ENCODE measurements at places on chromosomes 1 and 21.

GRCh38 chr1:18111605-18112297 lies 4.2 kb downstream of the IGSF21 start:
- no peak for DNase-seq

GRCh38 chr1:6546326-6546725 lies 8.0 kb downstream of the NOL9 start:
- no peak for DNase-seq

DNA sequence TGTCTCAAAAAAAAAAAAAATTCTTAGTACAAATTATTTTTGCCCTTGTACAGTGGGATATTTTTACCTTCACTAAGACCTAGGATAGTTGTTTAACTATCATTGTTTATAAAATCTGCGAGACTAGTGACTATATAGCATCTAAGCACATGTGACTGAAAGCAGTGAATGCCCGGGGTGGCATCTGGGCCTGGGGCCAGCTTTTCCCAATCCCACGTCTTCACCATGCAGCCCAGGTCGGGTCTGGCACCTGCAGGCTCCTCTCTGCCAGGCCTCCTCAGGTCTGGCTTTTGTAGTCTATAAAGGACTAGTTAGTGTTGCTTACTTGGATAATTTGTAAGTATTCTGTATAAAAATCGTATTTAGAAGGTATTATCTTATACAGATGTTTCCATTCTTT lies 40.8 kb downstream of the CBS start:
- no peak for DNase-seq

DNA sequence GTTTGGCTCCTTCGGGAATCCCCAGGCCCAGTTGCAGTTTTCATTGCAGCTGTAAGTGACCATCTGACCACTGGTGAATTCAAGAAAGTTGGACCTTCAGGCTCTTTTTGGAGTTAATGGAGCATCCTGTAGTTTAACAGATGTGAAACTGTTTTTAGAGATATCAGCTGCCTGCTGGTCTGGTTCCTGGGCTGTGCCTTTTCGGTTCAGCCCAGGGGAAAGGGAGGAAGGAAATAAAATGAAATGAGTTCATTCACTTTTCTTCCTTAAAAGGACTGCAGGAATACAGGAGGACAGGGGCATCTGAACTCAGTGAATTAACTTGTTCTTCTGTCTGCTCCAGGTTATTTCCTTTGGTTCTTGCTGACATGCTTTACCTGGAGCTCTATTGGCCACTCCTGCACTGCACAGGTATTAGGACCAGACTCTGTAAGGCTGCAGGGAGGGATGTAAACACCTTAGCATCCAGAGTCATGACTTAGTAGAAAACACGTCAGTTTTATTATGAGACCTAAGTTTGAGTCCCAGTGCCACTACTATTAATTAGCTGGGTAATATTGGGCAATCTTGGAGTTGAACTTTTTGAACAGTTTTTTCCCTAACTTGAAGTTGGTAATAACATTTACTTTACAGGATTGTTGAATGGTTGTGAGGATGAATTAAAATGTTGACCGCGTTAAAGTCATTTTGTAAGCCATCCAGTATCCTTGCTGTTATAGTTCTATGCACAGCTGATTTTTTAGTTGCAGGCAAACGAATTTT lies 83.6 kb downstream of the LRRC8D start:
- DNase-seq, result no peak

DNA sequence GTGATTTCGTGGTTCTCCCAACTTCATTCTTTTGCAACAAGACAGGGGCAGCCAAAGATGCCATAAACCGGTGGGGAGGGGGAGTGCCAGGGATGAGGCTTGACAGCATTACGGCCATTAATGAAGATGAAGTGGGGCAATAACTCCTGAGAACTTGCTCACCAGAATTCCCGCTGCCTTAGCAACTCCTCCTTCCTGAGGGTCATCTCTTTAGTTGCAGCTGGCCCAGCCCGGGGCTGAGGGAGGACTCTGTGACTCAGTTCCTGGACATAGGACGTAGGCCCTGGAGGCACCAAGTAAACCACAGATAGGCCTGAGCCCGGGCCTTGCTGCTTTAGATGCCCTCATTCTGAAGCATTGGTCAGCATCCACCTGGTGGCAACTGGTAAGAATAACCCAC lies 330.2 kb downstream of the RRAGC start:
- DNase-seq, result no peak

DNA sequence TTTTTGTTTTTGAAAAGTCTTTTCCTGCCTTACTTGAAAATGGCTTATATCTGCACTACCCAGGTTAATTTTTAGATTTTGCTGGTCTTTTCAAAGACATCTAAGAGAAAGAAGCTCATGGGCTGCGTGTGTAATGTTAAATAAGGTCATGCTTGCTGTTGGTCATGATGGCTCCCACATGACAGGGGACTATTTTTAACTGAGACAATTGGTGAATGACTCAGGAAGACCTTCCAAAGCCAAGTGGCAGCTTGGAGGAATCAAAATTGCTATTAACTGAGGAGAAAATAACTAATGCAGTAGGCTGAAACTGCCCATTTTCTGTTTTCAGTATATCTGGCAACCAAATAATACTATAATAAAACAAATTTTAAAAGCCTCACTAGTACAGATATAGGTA lies 117.1 kb upstream of the SPAG17 start:
- no peak for DNase-seq

GRCh38 chr1:9732123-9732971 lies 80.8 kb downstream of the PIK3CD start:
- no peak for DNase-seq

GRCh38 chr1:154943649-154944400 lies 7.3 kb upstream of the PMVK start:
- no peak for DNase-seq

DNA sequence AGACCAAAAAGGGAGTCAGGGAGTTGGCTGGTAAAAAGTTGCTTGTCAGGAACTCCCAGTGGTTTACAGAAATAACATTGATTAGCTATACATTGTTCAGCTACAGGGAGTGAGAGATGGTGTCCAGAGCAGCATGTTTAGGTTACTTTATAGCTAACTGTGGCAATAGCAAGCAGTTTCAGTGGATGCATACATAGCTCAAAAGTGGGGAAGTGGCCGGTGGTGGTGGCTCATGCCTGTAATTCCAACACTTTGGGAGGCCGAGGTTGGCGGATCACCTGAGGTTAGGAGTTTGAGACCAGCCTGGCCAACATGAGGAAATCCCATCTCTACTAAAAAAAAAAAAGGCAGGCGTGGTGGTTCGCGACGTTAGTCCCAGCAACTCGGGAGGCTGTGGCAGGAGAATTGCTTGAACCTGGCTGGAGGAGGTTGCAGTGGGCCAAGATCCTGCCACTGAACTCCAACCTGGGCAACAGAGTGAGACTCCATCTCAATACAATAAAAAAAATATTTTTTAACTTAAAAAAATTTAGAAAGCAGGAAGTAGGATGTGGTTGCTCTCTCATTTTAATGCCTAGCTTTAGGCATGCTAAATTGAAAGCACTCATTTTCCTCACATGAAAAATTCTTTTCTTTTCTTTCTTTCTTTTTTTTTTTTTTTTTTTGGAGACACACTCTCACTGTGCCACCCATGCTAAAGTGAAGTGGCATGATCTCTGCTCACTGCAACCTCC lies 109.7 kb downstream of the PPIAL4G start:
- DNase-seq, result peak; percentile 24

DNA sequence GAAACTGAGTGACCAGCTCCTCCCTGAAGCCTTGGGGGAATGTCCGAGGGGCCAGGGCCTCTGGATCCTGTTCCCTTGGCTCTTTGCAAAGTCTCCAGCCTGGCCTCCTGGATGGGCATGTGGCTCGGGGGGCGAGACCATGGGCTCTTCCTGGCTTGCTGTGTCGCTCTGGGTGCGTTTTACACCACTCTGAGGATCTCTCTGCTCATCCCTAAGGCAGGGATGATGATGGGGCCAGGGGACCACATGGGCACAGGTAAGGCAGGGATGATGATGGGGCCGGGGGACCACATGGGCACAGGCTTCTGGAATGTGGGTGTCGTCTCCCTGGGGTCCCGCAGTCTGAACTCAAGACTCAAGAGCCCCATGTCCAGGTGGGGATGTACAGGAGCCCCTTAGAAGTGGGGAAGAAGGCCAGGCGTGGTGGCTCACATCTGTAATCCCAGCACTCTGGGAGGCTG lies 17.7 kb downstream of the TP73 start:
- no peak for DNase-seq

GRCh38 chr1:59692591-59692990 lies 122.2 kb upstream of the HOOK1 start:
- no peak for DNase-seq

- no peak for DNase-seq
Observed at GRCh38 chr1:30511991-30512913, 211.1 kb downstream of the MATN1 start.

DNA sequence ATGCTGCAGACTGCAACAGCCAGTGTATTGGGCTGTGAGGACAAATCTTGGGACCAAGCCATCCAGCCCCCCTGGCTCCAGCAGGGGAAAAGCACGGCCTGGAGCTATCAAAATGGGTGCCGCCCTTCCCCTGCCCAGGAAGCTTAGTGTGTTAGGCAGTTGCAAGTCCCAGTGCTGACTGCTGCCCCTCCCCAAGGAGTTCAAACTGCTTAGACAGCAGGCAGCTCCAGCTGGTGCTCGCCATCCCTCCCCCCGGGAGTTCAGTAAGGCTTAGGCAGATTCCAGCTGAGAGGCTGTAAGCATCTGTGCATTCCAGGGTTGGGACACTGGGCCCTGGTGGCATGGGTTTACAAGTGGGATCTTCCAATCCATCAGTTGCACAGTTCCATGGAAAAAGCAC lies 579.6 kb upstream of the NR5A2 start:
- DNase-seq, result no peak

DNA sequence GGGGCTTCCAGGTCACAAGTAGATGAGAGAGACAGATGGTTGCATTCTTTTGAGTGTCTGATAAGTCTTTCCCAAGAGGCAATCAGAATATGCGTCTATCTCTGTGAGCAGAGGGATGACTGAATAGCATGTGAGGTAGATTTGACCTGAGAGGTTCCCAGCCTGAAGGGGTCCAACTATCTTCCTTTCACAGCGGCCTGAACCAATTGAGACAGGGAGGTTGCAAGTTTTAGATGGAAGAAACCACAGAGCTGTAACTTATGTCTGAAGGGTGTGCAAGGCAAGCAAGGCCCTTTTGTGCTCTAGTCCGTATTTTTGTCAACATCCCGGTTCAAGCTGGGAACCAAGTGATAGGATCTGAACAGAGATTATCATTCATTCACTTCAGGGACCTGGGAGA lies 9.9 kb upstream of the RNF187 start:
- DNase-seq, result no peak

- DNase-seq, result no peak
Observed at GRCh38 chr1:219806642-219807041, 121.7 kb downstream of the SLC30A10 start.

- DNase-seq, result no peak
Observed at GRCh38 chr1:162710345-162710744, 78.1 kb downstream of the DDR2 start.

DNA sequence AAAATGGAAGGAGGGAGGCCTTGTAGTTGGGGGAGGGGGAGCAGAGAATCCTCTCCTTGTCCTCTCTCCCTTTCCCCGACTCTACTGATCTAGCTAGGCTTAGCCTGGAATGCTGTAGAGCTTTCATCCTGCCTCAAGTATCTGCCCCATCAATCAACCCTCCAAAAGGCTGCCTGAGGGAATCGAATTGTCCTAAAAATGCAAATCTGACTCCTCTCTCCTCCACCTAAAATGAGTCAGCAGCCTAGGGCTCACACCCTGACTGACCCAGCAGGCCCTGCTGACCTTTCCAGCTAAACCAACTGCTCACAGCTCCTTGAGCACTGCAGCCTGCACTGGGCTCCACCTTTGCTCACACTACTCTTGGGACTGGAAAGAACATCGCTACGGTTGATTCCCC lies 2.8 kb downstream of the HPDL start:
- no peak for DNase-seq
